ENCODE measurements at places on chromosomes 6 and 20. TPM values are rescaled to one million over a fixed set of nuclear protein-coding genes. Genes with fewer than 3 reads are reported as not detected.

- no peak for DNase-seq
Observed at GRCh38 chr20:58909585-58909984, 57.1 kb downstream of the GNAS start.

GRCh38 chr6:2165286-2165685 is 80.1 kb downstream of the GMDS start:
- no peak for DNase-seq

GRCh38 chr6:41449399-41450245 is 96.6 kb upstream of the FOXP4 start:
- no peak for DNase-seq

GRCh38 chr20:31721408-31722256 is 1.0 kb downstream of the BCL2L1 start:
- DNase-seq, result no peak

DNA sequence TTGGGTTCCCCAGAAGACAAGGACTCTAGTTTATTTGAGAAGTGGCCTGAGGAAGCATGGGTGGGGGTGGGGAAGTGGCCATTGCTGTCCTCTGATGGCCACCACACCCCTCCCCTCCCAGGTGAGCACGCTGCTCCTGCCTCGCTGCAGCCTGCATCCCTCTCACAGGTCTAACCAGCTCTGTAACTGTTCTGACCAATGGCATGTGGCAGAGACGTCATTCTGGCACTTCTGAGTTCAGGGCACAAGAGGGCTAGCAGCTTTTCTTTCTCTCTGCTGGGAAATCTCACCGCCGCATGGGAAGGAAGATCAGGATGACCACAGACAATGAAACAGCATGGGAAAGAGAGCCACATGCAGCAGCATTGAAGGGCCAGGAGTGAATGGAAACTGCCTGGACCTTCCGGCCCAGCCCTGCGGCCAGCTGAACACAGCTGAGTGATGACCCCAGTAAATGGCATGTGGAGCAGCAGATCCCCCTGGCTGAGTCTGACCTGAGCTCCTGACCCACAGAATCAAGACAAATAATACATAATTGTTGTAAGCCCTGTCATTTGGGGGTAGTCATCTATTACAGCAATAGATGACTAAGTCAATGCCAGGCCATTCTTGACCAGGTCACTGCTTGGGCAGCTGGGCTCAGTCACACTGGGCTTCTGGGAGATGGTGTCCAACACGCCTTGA is 179.8 kb downstream of the LINC00237 start:
- DNase-seq, result no peak

The CTNNBL1 gene
- polyA plus RNA-seq, result 32.0 TPM

The ASF1A gene
- polyA plus RNA-seq, result 21.4 TPM

The COL9A1 gene
- 6.8 TPM for polyA plus RNA-seq

The LHFPL5 gene
- not detected for polyA plus RNA-seq

The FRS3 gene
- polyA plus RNA-seq, result 6.7 TPM

The TCP11 gene
- 0.53 TPM for polyA plus RNA-seq

The ADAT2 gene
- polyA plus RNA-seq, result 6.2 TPM

The BEND6 gene
- polyA plus RNA-seq, result 1.0 TPM

The CENPB gene
- 39.6 TPM for polyA plus RNA-seq
